ENCODE measurements at places on chromosomes 12 and 14. TPM values are rescaled to one million over a fixed set of nuclear protein-coding genes. Genes with fewer than 3 reads are reported as not detected.

Gene LRRC43
- 0.18 TPM for total RNA-seq

Gene ISCA2
- 24.6 TPM for total RNA-seq

Gene BATF
- 0.44 TPM for total RNA-seq

Gene AKAP3
- 0.35 TPM for total RNA-seq

Gene CLEC4E
- total RNA-seq: 0.09 TPM

Gene SMCO2
- not detected for total RNA-seq

Gene RNASE3
- not detected for total RNA-seq

Gene ERBB3
- 126 TPM for total RNA-seq

Gene PAX9
- 0.13 TPM for total RNA-seq

Gene LAG3
- total RNA-seq: 0.18 TPM

Gene GSC
- total RNA-seq: 2.9 TPM

Gene FGF6
- total RNA-seq: 24.7 TPM

Gene SLC41A2
- 13.4 TPM for total RNA-seq

Gene SLC6A13
- 2.4 TPM for total RNA-seq

GRCh38 chr12:70367258-70368141 is 1.4 kb downstream of the KCNMB4 start:
- DNase-seq: peak; percentile 36

GRCh38 chr14:70183991-70184390 is 4.8 kb downstream of the SLC8A3 start:
- DNase-seq: no peak

DNA sequence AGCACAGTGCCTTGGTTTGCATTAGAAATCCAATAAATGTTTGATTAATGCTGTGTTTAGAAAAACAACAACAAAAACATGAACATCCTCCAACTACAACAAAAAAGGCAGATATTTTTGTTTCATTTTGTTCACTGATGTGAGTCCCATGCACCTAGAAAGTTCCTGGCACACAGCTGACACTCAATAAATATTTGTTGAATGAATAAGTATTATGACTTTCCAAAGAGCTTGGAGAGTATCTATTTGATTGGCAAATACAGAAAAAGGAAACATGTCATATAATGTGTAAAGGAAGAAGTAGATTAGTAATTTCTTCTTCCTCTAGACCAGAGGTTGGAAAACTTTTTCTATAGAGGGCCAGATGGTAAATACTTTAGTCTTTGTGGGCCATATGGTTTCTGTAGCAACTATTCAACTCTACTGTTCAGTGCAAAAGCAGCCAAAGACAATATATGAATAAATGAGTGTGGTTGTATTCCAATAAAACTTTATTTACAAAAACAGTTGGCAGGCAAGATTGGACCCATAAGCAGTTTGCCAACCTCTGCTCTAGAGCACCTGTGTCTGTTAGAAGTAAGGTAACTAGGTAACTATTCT is 312.3 kb upstream of the DIO2 start:
- DNase-seq: no peak

DNA sequence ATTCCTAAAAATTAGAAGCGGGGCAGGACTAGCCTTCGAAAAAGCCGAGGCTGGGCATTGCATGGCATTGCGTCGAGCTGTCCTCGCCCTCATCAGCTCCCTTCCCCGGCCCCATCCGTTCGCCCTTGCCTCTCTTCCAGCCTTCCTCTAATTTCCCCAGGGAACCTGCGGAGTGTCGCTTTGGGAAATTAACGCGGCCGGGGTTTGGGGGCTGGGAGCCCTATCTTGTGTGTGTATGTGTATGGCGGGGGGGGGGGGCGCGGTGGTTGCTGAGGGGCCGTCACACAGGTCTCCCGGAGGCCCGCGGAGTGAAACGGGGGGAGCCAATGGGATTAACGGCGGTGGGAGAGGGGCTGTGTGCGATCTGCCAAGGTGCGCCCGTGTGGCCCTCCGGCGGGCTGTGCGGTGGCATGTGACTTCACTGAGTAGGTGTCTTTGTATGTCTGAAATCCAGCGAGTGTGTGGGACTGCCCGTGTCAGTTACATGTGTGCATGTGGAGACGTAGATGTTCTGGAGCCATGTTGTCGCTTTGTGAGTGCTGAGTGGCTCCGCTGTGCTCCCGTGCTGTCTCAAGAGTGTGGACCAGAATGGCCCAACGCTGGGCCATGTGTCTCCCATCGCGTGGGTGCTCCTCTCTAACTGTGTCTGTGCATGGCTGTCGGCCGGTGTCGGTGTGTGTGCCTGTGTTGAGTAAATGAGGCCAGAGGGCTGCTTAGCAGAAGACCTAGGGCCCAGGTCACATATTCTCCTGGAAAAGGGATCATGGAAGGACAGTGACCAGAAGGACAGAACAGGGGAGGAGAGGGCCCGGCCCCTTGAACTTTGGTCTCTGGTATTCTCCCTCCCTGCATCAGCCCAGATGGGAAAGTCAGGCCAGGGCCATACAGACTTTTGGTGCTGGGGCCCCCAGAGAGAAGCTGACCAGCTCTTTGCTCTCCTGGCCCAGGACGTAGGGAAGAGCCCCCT is 1.5 kb downstream of the PTMS start:
- peak; percentile 46 for DNase-seq

GRCh38 chr12:105504286-105504685 is 173.8 kb downstream of the C12orf75 start:
- no peak for DNase-seq

- DNase-seq: no peak
Measured at GRCh38 chr14:85079842-85080730, 449.9 kb upstream of the FLRT2 start.

DNA sequence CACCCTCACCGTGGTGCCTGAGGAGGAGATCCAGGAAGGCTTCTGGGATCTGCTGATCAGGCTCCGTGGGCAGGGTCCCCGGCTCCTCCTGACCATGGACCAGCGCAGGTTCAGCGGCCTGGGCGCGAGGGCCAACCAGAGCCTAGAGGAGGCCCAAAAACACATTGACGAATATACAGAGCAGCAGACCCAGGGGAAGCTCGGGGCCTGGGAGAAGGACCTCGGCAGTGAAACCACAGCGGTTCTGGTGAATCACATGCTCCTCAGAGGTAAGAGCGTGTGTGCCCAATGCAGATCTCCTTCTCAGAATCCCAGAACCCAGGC is 29.4 kb downstream of the SERPINA3 start:
- no peak for DNase-seq

DNA sequence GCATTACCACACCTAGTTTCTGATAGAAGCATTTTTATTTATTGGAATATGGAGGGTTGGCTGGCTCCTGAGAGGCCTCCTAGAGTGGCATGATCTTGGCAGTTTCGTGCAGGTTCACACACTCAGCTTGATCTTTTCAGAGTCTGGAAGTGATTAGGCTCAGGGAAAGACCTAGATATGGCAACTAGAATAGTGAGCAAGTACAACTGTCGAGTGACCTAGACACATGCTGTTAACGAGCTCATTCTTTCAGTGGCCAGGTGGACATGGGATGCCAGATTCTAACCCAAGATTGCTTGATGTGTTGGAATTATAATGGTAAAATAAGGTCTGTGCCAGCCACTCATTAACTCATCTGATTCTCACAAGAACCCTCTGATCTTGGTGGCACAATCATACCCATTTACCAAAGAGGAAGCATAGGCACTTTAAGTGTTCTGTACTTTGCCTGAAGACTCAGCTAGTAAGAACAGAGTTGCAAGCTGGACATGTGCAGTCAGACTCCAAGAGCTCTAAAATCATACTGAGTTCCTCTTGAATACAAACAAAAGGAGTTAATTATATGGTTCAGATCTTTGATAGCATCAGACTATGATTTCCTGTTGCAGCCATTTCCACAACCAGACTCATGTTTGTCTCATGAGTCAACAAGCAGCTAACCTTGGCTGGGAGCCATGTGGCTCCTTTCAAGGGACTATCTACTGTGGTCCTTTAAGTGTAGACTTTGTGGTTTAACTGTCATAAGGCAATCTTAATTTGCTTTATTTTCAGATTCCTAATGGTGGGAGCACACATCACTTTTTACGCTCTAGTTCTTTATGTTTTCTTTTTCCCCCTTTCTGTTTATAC is 144.2 kb downstream of the PLEKHA5 start:
- DNase-seq: peak; percentile 54

- DNase-seq: peak; percentile 50
Measured at GRCh38 chr14:22226381-22226780, 362.6 kb downstream of the DAD1 start.

DNA sequence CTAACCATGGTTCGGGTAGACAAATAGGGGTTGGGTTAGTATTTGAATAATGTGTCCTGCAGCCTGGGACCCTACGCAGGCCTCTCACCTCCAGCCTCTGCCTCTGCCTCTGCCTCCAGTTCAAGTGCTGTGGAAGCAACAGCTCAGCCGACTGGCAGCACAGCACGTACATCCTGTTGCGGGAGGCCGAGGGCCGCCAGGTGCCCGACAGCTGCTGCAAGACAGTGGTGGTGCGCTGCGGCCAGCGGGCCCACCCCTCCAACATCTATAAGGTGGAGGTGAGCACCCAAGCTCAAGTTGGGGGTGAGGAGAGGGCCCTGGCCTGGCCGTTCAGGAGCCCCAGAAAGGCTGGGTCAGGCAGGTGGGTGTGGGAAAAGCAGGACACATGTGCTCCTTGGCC is 55.9 kb downstream of the TSPAN11 start:
- no peak for DNase-seq

- DNase-seq: no peak
Measured at GRCh38 chr14:67517083-67517482, 16.0 kb upstream of the PLEKHH1 start.

DNA sequence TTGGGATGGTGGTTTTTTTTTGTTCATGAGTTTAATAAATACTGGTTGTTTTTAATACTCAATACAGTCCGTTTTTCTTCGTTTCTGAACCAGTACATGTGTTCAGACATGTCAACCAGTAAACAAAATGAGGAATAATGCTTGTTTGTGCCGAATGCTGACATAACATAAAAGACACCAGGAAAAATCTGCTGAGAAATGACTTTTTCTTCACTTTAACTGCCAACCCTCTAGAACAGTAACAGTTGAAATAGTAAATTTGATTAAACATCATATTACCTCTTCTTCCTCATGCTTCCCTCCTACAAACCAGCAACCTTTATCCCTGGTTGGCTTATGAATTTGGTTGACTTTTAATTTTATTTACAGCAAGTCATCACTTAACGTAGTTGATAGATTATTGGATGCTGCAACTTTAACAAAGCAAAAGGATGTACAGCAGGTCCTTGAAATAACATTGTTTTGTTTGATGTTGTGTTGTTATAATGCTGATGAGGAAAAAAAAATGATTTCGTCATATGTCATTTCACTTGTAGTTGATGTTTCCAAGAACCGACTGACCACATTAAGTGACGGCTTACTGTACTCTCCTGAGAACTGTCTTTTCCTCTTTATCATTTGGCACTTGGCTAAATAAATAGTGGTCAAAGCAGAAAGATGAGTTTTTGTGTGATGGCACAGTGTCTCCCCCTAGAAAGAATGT is 340.5 kb downstream of the TMTC2 start:
- no peak for DNase-seq

DNA sequence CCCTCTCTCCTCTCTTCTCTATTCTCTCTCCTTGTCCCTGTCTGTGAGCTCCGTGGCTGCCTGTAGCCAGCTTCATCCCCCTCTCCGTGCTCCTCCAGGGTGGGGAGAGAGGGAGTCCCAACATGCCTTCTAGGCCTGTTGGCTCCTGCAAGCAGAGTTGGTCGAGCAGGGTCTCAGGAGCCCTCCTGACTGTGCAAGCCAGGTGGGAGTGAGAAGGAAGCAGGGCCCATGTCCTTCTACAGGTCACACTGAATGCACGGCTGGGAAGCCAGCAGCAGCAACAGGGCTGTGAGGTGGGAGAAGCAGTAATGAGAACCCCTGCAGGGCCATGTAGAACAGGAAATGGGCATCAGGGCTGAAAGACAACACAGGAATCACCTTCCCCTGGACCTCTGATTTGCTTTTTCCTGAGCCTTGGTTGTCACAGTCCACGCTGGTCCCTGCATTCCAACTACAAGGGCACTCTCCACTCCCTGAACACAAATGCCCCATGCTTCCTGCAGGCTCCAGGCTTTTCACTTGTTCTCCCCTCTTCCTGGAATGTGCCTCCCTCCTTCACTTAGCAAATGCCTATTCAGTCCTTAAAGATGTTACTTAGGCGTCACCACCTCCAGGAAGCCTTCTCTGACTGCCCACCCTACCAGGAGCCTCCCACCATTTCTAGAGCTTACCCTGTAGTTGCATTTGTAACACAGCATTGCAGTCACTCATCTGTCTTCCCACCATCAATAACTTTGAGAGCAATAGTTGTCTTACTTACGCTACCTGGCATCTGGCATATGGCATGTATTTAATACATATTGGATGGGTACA is 51.2 kb downstream of the TSPAN11 start:
- DNase-seq: no peak

- DNase-seq: no peak
Measured at GRCh38 chr12:124429535-124429934, 134.6 kb downstream of the RFLNA start.

- no peak for DNase-seq
Measured at GRCh38 chr12:39581592-39581991, 38.0 kb downstream of the ABCD2 start.

GRCh38 chr12:46430340-46430948 is 57.9 kb upstream of the SLC38A2 start:
- DNase-seq: peak; percentile 43

DNA sequence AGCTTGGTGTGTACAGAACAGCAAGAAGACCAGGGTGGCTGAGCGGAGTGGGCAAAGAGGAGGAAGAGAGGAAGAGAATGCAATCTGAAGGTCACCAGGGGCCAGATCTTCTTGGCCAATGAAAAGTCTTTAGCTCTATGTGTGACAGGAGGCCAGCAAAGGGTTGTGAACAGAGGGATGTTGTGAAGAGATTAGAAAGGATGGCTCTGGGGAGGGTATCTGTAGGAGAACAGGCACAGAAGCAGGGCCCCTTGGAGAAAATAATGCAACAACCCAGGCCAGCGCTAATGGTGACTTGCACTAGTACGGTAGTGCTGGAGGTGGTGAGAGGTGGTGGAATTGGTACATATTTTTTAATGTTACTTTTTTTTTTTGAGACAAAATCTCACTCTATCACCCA is 97.2 kb downstream of the NT5DC3 start:
- DNase-seq: no peak

DNA sequence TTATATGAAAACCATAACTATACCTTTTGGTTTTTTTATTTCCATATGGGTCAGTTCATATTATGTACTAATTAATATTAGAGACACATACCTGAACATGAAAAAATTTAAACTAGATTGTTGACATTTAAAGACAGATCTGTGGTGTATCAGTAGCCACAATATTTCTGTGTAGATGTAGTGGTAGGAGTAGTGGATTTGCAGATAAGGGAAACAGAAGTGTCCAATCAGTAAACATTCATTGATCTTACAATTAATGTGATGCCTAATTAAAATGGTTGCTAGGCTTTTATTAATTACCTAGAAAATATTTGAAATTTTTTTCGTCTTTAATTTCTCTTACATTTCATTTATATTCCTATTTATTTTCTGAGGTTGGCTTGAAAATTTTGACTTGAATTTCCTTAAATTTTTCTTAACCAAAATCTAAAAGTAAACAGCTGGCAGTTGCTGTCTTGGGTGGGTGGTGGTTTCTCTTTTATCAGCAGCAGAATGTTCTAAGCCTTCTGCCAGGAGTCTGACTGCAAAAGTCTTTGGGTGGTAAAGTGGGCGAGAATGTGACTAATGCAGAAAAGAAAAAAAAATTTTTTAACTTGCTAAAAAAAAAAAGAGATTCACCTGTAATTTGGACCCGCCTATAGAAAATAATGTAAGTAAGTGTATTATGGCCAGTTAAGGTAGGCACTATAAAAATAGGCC is 2.4 kb downstream of the FGFR1OP2 start:
- DNase-seq: no peak

- no peak for DNase-seq
Measured at GRCh38 chr14:95292660-95293425, 26.9 kb downstream of the CLMN start.

GRCh38 chr14:105324080-105324778 is 9.7 kb downstream of the PACS2 start:
- DNase-seq: peak; percentile 75

GRCh38 chr12:108935159-108935763 is 55.4 kb downstream of the DAO start:
- no peak for DNase-seq

Data from muscle of leg (tissue), 16 donors.